Mesenteric fat pad (tissue), 1 donor: ENCODE measurements at places on chromosomes 12 and 14. TPM values are rescaled to one million over a fixed set of nuclear protein-coding genes. Genes with fewer than 3 reads are reported as not detected.

The NTN4 gene
- total RNA-seq: 11.6 TPM

The KRT2 gene
- total RNA-seq: not detected

The CLEC1B gene
- not detected for total RNA-seq

The CCDC196 gene
- total RNA-seq: not detected

The TRHDE gene
- total RNA-seq: 14.5 TPM

The NAV3 gene
- 16.6 TPM for total RNA-seq

The ANO4 gene
- total RNA-seq: 0.77 TPM

The NOVA1 gene
- 11.7 TPM for total RNA-seq

The C12orf60 gene
- total RNA-seq: 0.51 TPM

DNA sequence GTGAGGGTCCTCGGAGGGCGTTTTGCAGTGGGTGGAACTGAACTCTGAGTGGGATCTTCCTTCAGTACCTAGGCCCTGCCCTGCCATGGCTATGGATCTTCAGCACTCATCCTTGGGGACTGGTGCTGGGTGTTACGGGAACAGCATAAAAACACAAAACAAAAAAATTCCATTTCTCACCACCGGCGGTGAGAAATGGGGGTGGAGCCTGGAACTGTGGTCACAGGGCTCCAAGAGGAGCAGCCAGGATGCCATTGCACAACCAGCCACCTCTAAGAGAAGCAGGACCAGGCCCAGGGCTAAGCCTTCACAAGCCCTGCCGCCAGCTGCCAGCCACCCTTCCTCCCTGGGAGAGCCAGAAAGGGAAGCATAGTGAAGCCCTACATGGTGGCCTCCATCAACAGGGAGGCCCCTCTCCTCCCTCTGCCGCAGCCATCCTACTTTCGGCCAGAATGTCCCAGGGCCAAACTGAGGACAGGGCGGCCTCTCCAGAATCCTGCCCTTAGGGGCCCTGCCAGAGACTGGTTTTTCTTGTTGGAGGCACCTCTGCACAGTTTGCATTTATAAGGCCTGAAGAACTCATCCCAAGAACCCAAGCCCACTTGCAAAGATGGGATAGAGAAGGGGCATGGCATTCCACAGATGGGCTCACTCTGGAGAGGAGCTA lies 76.5 kb downstream of the VCPKMT start:
- no peak for DNase-seq

GRCh38 chr12:122724641-122725243 lies 5.9 kb downstream of the HCAR1 start:
- DNase-seq: no peak

GRCh38 chr12:105331805-105332251 lies 1.3 kb downstream of the C12orf75 start:
- no peak for DNase-seq

- DNase-seq: no peak
Measured at GRCh38 chr14:22178333-22178839, 410.6 kb downstream of the DAD1 start.

- no peak for DNase-seq
Measured at GRCh38 chr12:118175823-118176447, 40.0 kb downstream of the PEBP1 start.

DNA sequence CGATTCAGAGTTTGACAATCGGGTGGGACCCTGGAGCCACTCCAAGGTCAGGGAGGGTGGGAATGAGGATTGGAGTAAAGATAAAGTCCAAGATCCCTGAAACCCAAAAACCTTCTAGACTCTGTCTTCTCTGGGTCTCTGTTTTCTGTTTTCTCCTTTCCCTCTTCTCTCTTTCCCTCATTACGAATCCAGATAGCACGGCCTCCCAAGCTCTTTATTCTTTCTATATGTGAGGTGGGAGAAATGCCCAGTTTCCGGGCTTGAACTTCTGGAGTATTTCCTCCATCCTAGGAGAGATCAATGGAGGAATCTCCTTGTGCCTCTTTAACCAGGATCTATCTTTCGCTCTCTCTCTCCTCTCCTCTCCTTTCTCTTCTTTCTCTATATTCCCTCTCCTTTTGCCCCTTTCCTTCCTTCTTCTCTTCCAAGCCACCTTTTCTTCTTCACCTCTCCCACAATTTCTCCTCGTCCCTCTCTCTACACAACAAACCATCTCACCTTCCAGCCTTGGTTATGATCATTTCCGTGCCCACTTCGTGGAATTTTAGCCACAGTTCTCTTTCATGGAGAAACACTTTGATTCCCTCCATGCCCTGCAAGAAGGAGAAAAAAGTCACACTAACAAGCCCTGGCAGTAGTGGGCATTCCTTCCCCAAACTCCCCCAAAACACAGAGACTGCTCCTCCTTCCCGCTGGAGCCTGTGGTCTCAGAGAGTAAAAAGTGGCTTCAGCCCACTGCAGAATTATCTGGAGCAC lies 4.4 kb downstream of the TBX5 start:
- no peak for DNase-seq

- peak; percentile 37 for DNase-seq
Measured at GRCh38 chr14:76603713-76604112, 157.6 kb upstream of the VASH1 start.

DNA sequence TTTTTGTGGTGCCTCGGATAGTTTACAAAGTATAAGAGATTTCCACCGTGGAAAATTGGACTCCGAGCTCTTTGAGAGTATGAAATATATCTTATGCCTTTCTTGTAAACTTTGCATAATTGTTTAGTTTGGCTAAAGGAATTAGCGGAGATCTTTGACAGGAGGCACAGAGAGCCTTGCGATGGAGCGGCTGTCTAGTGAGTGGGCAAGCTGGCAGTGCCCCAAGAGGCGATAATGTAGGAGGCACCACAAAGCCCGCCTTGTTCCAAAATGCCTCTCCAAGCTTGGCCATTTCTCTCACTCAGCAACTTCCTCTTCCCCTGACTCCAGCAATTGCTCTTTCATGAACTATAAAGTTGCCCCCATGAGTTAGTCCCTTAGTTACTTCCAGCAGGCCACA lies 270.1 kb upstream of the PRICKLE1 start:
- DNase-seq: no peak

GRCh38 chr12:121358073-121358472 lies 5.9 kb upstream of the ANAPC5 start:
- DNase-seq: no peak

DNA sequence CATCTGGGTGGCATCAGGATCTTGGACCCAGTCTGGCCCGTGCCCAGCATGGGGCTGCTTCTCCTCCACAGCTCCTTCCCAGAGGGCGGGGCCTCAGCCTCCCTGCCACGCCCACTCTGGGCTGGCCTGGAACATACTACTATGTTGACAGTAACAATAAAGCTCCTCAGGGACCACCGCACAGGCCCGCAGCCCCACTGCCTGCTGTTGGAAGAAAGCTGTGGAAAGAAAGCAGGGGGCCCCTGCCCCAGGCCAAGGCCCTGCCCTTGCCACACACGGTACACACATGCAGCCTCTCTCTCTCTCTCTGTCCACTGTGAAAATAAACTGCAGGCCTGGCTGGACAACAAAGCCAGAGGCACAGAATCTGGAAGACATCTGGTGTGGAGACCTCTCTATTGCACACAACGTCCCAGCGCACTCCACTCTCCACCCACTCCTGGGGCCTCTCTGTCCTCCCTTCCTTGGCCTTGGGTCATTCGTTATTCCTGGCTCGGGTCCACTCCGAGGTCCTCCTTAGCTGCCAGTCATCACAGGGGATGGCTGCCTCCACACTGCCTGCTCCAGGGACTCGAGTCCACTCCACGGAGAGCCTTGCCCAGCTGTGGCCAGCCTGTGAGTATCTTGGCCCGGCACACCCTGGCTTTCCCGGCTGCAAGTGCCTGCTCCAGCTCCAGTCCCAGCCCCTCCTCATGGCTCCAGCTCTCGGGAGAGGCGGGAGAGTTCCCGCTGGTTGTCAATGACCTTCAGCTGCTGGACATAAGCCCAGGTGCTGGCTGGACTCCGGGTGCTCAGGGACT lies 11.8 kb upstream of the ENDOU start:
- DNase-seq: no peak

DNA sequence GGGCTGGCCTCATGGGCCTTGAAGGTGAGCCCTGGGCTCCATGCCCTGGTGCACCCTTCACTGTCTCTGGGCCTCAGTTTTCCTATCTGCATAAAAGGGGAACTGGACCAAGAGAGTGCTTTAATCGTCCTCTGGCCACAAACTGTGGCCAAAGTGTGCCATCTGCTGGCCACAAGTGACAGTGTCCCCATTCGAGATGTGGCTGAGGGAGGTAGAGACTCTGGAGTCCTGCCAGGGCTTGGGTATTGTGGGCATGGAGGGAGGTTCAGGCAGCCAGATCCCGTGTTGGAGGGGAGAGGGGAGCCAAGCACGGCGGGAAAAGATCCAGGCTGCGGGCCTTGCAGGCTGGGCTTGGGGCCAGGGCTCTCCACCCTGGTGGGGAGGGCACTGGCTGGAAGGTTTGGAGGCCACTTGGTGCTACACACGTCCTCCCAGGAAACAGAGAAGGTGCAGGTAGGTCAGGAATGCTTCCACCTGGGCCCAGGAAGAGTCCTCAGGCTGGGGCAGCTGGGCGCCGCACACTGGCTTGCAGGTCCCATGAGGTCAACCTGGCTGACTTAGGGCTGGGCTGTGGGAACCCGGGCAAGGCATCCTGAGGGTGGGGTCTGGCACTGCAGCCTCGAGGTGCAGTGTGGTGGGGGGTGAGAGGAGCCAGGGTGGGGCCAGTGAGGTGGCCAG lies 7.3 kb upstream of the KIF26A start:
- DNase-seq: peak; percentile 83

DNA sequence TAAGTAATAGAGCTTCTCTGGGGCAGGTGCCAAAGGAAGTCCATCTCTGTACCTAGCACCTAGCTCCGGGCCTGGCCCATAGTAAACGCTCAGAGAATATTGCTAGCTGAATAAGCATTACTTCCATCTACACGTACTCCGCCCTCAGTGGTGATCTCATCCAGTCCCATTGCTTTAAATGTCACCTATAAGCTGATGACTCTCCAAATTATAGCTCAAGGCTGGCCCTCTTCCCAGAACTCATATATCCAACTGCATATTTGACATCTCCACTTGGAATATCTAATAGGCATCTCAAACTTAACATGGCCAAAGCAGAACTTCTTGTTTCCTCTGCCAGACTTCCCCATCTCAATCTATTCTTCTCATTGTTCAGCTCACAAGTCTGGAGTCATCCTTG lies 6.9 kb upstream of the DYNLL1 start:
- DNase-seq: no peak

- peak; percentile 91 for DNase-seq
Measured at GRCh38 chr12:55830601-55831446, 1.4 kb upstream of the DNAJC14 start.

DNA sequence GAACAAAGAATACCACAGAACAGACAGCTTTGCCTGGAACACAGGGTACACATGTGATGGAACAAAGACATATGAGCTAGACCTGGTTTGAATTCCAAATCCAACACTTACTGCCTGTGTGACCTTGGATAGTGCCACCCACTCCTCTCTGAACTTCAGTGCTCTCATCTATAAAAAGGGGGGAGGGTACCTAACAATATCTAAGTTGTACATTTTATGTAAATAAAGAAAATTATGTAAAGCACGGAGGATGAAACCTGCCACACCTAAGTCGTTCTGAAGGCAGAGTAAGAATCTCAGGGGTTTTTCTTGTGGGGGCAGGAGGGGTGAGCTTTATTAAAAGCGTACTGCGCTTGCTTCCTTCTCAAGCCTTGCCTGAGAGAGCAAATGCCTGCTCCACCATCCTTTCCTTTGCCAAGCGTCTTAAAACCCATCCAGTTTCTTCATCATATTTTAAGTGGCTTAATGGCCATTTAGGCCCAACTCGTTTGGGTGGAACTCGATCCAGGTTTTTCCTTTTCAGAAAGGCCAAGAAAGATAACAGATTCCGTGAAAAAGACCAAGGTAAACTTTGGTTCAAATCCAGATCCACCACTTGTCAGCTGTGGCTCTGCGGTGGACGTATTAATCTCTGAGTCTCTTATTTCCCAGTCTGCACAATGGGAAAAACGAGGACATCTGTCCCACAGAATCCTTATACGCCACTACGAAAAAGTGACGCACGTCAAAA lies 946 bp downstream of the DDX24 start:
- no peak for DNase-seq

GRCh38 chr12:116301621-116302020 lies 24.1 kb upstream of the MED13L start:
- DNase-seq: no peak

DNA sequence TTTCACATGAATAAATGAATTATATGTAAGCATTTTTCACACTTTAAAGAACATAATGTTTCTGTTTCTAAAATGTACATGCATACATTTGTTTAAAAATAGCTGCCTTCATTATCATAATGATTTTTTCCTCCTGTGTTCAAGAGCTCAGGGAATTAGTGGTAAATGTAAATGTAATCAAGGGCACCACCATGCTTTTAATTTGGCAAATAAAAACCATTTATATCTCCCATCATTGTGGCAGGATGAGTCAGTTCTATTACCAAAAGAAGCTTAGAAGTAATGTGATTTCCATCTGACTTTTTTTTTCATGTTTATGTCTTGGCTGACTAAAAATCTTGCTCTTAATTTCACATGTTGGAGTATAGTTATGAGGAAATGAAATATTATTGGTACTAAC lies 176.1 kb downstream of the GXYLT1 start:
- DNase-seq: no peak

DNA sequence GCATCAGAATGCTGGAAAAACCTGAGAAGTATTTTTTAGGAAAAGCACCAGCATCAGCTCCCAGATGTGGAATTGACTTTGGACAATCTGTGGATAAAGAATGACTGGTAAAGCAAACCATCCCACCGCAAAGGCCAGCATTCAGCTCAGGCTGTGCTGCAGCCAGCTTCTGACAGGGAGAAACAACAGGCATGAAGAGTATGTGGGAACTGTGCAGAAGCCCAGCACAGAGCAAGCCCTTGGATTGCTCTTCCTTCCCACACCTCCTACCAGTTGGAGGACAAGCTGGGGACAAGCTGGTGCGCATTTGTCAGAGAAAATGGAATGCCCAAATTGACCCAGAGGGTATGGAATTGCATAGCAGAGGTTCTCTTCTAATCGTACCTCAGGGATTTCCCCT lies 228.1 kb downstream of the ANO2 start:
- DNase-seq: no peak

DNA sequence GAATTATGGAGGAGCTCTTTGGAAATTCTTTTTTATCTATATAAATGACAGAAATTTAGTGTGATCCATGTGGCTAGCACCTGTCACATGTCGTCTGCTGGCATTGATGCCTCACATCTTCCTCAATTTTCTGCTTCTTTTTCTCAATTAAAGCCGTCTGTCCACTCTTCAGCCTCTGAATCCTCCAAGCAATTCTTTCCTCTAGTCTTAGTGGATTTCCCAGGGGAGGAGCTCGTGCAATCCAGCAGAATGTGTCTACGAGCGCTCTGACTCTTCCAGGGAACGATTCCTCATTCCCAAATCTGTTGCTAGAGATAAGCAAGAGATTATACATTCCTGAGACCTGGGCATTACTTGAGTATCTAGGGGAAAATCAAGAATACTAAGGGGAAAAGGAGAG lies 176.6 kb downstream of the EMP1 start:
- no peak for DNase-seq

DNA sequence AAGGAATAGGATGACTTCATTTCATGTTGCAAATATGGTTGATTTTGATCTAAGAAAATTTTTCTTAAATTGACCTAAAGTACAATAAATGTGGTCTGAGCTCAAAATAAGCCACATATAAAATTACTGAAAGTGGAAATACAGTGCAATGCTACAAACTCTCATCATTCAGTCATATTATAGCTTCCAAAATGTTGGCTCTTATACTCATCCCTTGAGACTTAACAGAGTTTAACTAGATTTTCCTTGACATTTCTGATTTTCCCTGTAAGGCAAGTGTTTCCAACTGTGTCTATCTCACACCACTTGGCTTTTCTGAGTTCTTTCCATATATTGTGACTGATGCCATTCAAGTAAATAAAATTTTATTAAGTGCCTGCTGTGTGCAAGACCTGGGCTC lies 123.7 kb upstream of the NTF3 start:
- DNase-seq: no peak

GRCh38 chr14:67566908-67567307 lies 33.2 kb downstream of the PIGH start:
- peak; percentile 79 for DNase-seq
